ENCODE measurements at places on chromosomes 13 and 19.

DNA sequence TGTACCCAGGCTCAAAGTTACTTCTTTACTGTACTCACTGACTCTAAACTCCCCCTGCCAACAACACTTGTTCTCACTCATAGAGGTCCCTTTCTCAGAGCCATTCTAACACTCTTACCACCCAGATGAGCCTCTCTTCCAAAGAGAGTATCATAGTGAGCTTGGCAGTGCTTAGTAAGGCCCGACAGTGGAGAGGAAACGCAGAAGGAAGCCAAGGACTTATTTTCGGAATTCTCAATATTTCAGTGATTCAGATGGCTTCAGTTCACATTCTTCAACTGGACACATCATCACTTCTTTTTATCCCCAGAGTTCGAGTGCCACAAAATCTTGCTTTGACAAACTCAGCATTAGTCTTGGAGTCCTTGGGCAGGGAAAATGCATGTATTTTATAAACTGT, 285.9 kb downstream of the DNAJC15 start:
- DNase-seq = no peak

GRCh38 chr13:99418843-99419140, 82.5 kb upstream of the TM9SF2 start:
- DNase-seq = no peak

GRCh38 chr13:110262082-110262436, 44.9 kb downstream of the COL4A1 start:
- DNase-seq = no peak

DNA sequence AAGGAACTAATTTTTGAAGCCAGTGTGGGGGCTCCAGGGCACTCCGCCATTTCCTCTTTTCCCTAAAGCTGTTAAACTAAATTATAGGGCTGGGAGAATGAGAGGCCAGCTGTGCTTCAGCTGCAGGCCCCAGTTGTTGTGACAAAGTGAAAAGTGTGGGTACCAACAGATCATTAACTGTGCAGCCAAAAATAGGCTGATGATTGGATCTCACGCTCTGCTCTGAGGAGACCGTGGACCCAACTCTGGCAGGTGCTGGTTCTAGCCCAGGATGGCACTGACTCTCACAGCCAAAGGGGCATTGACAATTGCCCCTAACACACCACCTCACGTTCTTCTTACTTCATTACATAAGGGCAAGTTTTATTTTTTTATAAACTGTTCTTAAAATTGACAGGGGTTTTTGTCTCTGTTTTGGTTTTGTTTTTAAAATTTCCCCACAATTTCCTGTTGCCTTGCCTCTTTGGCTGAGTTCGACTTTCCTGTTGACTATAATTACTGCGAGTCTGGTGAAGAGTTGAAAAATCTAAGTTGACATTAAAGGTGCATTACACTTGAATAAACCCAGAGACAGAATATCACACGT, 391.0 kb downstream of the FGF9 start:
- DNase-seq = no peak

- DNase-seq = no peak
These were observed 233.4 kb downstream of the KCNRG start for GRCh38 chr13:50248516-50249143.

DNA sequence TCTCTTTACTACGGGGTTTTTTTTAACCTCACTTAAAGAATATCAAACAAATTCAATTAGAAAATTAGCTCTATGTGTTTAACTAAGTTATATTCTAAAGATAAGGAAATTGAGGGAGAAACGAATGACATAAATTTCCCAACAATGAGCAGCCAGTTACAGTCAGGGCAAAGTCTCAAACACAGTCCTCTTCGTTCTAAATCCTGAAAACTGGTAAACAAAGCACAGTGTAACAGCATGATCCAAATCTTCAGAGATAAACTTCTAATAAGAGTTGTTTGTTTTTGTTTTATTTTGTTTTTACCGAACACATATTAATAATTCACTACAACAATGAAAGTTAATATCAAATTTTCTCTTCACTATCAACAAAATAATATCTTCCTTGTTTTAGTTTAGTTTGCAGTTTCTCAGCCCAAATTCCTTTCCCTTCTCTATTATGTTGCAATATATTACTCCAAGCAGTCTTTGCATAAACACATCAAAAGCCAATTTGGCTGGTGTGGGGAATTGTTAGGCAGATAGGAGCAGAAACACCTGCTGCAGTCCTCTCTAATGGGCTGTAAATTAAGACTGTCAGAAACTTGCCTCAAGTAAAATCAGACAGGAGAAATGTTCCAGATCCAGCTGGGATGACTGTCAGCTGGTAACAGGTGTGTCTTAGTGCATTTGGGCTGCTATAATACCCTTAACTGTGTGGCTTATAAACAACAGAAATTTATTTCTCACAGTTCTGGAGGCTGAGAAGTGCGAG, 106.5 kb upstream of the SGCG start:
- DNase-seq = no peak

DNA sequence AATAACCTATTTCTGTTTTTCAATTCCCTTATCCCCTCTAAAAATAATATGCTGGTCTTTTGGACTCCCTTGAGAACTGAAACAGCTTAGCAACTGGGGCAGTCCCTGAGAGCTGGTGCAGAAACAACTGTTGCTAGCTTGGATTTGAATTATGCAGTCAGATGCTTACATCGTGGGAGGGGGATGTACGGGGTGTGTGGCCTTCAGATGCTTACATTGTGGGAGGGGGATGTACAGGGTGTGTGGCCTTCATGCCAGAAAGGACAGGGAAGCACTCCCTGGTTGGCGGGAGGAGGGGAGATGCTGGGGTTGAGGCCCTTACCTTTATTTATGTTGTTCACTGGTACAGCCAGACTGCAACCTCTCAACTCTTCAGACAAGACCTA, 25.6 kb downstream of the LRCH1 start:
- DNase-seq = no peak

GRCh38 chr13:35716186-35716585, 239.7 kb upstream of the MAB21L1 start:
- DNase-seq = no peak

DNA sequence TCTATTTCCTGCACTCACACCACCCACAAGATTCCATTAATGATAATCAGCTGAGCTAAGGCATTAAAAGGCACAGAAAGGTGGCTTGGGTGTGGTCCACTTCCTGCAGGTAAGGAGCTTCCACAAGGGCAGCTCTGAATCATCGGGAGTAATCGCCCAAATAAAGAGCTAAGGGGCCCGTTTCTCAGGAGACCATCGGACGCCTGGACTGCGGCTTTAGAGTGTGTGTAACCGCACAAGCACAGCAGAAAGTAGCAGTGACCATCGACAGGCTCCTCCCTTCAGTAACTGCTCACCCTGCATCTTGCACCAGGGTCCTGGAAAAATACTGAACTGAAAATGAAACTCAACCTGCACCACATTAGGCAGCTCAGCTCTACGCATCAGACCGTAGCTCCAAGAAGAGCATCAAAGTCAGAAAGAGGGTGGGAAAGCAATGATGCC, 6.0 kb downstream of the STK24 start:
- DNase-seq = no peak

DNA sequence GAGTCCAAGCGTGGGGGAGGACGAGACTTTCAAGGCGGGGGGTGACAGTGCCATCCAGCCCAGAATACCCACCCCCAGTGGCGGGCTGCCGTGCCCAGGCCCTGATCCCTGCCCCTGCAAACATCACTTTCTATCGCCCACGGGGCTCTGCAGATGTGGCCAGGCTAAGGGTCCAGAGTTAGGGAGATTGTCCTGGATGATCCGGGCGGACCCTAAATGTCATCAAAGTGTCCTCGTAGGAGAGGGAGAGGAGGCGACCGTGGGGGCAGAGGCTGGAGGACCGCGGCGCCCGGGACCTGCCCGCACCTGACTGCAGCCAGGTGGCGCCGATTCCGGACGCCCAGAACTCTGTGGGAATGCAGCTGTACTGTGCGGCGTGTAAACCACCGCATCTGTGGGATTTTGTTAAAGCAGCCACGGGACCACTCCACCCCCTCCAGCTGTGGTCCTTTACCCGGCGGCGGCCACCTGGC, 32.4 kb downstream of the GJA3 start:
- no peak for DNase-seq

GRCh38 chr13:97631158-97631557, 197.2 kb downstream of the RAP2A start:
- DNase-seq = no peak

- DNase-seq = no peak
These were observed 137.5 kb downstream of the SIPA1L3 start for GRCh38 chr19:38044267-38045111.

DNA sequence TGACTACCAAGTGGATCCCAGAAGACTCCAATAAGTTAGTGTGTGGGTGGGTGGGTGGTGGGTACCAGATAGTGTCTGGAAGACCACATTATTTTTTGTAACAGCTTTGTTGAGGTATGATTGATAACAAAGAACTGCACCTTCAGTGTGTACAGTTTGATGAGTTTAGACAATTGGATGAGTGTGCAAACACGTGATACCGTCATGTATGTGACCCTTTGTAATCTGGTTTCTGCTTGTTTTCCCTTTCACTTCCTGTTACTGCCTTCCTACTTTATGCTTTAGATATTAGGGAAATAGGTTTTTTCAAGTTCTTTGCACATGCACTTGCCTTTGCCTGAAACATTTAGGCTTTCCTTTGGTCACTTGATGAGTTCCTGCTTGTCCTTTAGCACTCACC, 8.5 kb downstream of the RPL21 start:
- DNase-seq = no peak

DNA sequence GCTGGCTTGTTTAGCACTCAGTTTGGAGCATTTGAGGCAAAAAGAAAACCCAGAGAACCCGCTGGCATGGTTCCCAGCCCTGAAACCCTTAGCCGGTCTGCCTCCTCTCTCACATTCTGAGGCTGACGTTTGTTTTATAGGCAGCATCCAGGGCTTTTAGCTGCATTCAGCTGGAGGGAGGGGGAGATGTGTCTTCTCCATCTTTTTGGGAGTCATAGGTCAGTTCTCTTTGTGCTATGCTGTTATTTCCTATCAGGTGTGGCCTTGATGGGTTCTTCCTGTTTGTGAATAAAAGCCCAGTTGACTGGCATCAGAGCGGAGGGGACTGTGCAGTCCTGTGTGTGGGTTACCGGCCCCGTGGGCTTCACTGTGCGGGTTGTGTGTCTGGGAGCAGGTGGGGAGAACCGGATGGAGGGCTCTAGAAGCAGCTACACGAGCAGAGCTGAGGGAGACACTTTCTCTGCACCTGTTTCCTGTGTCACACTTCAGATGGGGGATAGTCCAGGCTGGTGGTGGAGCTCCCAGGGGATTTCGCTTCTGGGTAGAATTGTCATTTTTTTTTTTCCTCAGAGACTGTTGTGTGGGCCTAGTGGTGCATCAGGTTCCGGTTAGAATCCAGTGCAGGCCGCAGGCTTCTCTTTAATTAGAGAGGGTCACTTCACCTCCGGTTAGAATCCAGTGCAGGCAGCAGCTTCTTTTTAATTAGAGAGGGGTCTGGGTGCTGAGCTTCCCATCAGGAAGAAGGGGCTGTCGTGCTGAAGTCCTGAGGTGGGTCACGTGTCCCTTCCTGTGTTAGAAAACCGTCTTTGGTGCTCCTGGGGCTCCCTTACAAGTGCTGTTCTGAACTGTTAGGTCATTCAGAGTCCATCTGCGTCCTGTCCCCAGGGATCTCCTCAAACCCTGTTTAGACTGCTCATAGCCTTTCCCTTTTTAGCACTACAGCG, 69.6 kb downstream of the ARHGEF7 start:
- DNase-seq = peak; percentile 74

- no peak for DNase-seq
These were observed 216.2 kb downstream of the MAB21L1 start for GRCh38 chr13:35260316-35260715.

DNA sequence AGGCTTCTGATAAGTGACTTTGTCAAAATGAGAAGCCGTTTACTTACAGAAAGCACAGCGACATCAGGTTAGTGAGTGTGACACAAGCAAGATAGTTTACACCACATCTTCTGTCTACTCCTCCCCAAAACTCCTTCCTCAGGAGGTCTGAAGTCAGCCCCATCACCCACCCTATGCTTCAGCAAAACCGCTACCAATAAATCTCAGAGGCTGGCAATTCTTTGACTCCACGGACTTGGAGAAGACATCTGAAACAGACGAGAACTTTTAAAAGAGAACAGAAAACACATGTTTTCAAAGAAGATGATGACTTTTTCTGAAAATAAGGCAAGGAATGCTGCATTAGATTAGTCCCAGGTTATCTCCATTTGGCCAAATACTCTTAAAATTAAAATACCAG, 261.1 kb downstream of the TBC1D4 start:
- DNase-seq = no peak

Measured in glutamatergic neuron (in vitro differentiated cells).